Sigmoid colon (tissue), 7 donors: ENCODE measurements at places on chromosomes 2 and 18. TPM values are rescaled to one million over a fixed set of nuclear protein-coding genes. Genes with fewer than 3 reads are reported as not detected.

DNA sequence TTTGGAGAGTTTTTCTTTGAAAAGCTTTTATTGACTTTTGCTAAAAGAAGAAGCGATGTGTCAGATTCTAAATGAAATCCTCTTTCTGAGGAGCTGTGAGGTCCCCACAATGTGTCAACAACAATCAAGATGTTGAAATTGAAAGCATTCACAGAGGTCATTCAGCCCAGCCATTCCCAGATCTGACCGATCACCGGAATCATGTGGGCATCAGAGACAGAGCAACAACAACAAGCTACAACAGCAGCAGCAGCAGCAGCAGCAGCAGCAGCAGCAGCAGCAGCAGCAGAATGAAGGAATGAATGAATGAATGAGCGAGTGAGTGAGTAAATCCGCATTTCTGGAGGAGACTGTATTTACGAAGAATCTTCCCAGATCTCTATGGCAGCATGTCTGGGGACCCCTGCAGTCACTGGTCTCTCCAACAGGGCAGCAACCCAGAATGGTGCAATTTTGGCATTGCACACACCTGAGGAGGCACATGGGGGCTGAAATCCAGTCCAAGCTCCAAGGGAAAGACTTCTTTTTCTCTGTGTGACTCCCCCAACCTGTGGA lies 299.0 kb downstream of the MYCN start:
- no peak for DNase-seq
- no peaks in the 10 kb centered on the region for H3K4me1 ChIP-seq
- H3K27ac ChIP-seq = no peak overlapping the region
- no peaks in the 10 kb centered on the region for H3K27me3 ChIP-seq
- no peaks in the 10 kb centered on the region for H3K36me3 ChIP-seq

Gene TMEM237
- total RNA-seq = 21.3 TPM

Gene EPB41L3
- total RNA-seq = 156 TPM

- H3K27ac ChIP-seq = no peak overlapping the region
- H3K4me3 ChIP-seq = no peak overlapping the region
- no peak for DNase-seq
- no peaks in the 10 kb centered on the region for H3K27me3 ChIP-seq
Measured at GRCh38 chr2:29329899-29330298, 214.7 kb downstream of the CLIP4 start.

DNA sequence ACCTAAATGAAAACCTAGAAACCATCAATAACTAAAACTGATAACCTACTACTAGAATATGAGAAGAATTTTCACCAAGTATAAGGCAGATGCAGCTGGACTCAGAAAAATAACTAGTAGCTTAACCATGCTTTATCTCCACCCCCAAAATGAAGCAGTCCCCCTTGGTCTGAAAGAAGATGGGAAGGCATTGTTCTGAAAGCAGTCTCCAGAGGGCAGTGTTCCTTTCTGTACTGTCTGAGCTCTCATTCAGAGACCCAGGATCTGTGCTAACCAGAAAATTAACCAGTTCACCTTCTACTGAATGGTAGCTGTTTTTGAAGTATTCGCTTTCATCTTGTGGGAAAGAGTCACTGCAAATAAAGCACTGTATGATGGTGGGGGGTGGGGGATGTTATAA lies 273.0 kb downstream of the PDE11A start:
- H3K27ac ChIP-seq = no peak overlapping the region
- H3K4me3 ChIP-seq = no peak overlapping the region
- DNase-seq = no peak
- H3K27me3 ChIP-seq = no peaks in the 10 kb centered on the region
- H3K36me3 ChIP-seq = no peaks in the 10 kb centered on the region

DNA sequence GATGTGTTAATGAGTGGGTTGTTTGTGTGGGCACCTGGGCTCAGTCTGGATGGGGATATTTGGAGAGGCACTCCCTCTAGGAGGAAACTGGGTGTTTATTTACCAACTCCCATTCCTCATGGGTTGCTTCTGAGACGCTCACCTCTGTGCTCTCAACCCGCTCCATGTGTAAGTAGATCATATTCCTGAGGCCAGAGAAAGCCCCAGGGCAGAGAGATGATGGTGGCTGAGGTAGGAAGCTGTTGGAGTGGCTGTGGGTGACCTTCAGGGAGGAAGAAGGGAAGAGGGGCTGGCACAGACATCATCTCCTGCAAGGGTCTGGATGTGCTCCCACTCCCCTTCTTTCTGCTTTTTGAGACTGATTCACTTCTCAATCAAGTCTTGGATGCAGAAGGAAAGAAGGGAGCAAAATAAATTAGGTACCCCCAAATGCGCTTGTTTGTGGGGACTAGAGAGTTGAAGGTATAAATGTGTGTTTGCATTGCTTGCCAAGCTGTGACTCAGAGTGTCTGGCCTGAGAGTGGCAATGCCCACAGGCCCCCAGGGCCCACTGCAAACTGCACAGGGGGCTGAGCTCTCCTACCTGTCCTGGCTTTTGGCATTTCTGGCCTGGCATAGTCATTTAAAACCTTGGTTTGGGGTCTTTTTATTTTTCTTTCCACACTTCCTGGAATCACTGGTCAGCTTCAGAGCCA lies 57.2 kb upstream of the TNP1 start:
- no peak overlapping the region for H3K27ac ChIP-seq
- no peak overlapping the region for H3K4me3 ChIP-seq
- DNase-seq = no peak
- H3K27me3 ChIP-seq = no peaks in the 10 kb centered on the region
- H3K4me1 ChIP-seq = no peaks in the 10 kb centered on the region
- no peaks in the 10 kb centered on the region for H3K36me3 ChIP-seq

Gene LIMS2
- 357 TPM for total RNA-seq

- H3K4me1 ChIP-seq = peaks cover 36% of the 10 kb centered on the region
- H3K27ac ChIP-seq = no peak overlapping the region
- H3K4me3 ChIP-seq = no peak overlapping the region
- no peaks in the 10 kb centered on the region for H3K27me3 ChIP-seq
Measured at GRCh38 chr18:74623047-74623816, 25.6 kb downstream of the ZNF407 start.

GRCh38 chr2:225425284-225425683 lies 25.8 kb downstream of the NYAP2 start:
- H3K4me1 ChIP-seq = no peaks in the 10 kb centered on the region
- H3K27me3 ChIP-seq = no peaks in the 10 kb centered on the region
- no peaks in the 10 kb centered on the region for H3K36me3 ChIP-seq
